ENCODE measurements at places on chromosomes 11 and 22. TPM values are rescaled to one million over a fixed set of nuclear protein-coding genes. Genes with fewer than 3 reads are reported as not detected.

DNA sequence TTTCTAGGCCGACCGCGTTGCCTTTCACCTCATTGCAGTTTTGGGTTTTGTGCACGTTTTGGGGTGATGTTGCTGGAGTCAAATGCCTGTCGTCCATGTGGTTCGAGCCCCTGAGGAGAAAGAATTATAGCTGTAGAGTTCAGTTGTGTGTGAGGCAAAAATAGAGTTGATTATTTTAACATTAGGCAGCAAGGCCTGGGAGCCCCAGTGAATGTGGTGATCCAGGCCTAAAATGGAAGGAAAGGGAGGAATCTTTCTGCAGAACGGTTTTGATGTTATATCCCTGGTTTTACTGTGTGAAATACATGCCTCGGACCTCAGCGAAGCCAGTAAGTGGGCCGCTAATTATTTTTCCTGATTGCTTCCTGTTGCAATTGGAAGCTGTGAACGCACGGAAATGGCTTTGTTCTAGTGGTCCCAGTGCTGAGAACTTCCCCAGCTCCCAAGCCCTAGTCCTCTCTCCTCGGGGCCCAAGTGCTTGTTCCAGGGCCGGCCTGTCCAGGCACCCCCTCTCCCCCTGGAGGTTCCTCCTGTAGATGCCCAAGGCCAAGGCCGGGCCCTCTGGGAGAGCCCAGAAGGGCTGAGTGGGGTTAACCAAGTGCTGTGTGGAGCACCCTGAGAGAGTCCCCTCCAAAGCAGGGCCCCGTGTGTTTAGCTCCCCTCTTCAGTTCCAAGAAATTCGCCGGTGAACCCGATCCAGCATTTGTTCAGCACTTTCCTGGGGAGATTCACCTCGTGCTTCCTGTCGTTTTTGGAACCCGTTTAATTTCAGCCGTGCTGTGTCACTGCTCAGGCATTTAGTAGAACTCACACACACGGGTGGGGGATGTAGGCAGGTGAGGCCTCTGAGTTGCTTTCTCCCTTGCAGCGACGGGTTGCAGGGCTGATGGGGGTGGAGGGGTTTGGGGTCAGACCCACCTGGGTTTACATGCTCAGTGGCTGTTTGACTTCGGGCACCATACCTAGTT, 2.1 kb downstream of the LRP5 start:
- H3K27ac ChIP-seq, result peak overlapping the region; percentile 71
- no peak for DNase-seq
- peak overlapping the region; percentile 67 for H3K4me3 ChIP-seq
- peaks cover 21% of the 10 kb centered on the region for H3K4me1 ChIP-seq

DNA sequence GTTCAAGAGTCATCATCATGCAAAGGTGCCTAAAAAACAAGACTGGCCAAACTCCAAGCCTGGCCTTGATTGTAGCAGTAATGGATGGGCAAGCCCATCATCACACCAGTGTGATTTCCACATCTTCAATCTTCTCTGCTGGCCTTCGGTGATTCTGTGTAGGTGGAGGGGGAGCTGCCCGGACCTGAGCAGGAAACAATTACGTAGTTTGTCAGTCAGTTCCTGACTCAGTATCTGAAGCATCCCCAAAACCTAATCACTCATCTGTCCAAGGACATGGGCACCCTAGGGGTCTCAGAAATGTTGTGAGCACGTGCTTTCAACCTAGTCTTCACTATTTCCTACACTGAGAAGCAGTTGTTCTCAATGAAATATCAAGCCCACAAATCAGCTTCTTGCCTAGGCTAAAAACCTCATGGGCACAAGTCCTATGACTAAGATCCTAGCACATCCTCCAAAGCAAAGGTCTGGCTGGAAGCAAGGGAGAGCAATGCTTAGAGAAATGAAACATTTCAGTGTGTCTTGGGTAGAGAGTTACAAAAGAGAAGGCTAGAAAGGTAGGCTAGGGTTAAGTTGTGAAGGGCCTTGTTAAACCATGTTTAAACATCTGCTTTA, 24.6 kb downstream of the ATG16L2 start:
- H3K27me3 ChIP-seq, result no peaks in the 10 kb centered on the region
- H3K4me1 ChIP-seq, result no peaks in the 10 kb centered on the region
- H3K4me3 ChIP-seq, result no peak overlapping the region
- DNase-seq, result no peak

- no peak overlapping the region for H3K4me3 ChIP-seq
- H3K36me3 ChIP-seq, result no peaks in the 10 kb centered on the region
- H3K27me3 ChIP-seq, result no peaks in the 10 kb centered on the region
- DNase-seq, result no peak
Observed at GRCh38 chr22:48265000-48265625, 1502.7 kb downstream of the TBC1D22A start.

GRCh38 chr22:48643066-48643731, 1184.5 kb downstream of the BRD1 start:
- no peak overlapping the region for H3K4me3 ChIP-seq
- no peaks in the 10 kb centered on the region for H3K4me1 ChIP-seq
- no peaks in the 10 kb centered on the region for H3K27me3 ChIP-seq
- DNase-seq, result no peak
- no peak overlapping the region for H3K27ac ChIP-seq

- H3K27ac ChIP-seq, result no peak overlapping the region
- no peak overlapping the region for H3K4me3 ChIP-seq
- no peaks in the 10 kb centered on the region for H3K4me1 ChIP-seq
- H3K36me3 ChIP-seq, result no peaks in the 10 kb centered on the region
Observed at GRCh38 chr11:36148701-36149100, 140.5 kb downstream of the COMMD9 start.

GRCh38 chr11:62716206-62716605, 8.7 kb downstream of the GNG3 start:
- no peaks in the 10 kb centered on the region for H3K4me1 ChIP-seq
- DNase-seq, result no peak
- no peak overlapping the region for H3K27ac ChIP-seq
- no peaks in the 10 kb centered on the region for H3K27me3 ChIP-seq

GRCh38 chr11:94781837-94782236, 13.7 kb downstream of the AMOTL1 start:
- H3K4me3 ChIP-seq, result no peak overlapping the region
- no peak overlapping the region for H3K27ac ChIP-seq
- no peaks in the 10 kb centered on the region for H3K36me3 ChIP-seq
- H3K4me1 ChIP-seq, result peaks cover 3% of the 10 kb centered on the region
- DNase-seq, result no peak

DNA sequence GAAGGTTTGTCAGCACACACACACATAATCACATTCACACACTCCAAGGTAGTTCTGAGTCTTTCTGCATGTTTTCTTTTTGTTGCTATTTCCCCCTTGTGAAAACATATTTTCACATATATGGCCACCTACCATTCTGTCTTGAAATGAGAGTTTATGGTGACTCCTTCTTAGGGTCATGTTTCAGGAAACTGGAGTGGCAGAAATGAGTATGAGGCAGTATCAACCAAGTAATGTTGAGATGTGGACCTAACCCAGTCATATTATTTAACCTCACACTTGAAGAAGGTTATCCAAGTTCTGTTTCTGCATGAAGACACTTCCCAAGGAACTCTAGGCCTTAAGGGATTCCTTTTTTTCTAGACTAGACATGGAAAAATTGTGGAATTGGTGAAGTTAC, 481.4 kb downstream of the ETS1 start:
- no peak overlapping the region for H3K27ac ChIP-seq
- no peaks in the 10 kb centered on the region for H3K4me1 ChIP-seq
- H3K4me3 ChIP-seq, result no peak overlapping the region
- H3K36me3 ChIP-seq, result no peaks in the 10 kb centered on the region
- H3K27me3 ChIP-seq, result no peaks in the 10 kb centered on the region

GRCh38 chr11:44600839-44601383, 35.4 kb downstream of the CD82 start:
- H3K27ac ChIP-seq, result no peak overlapping the region
- DNase-seq, result no peak
- H3K4me3 ChIP-seq, result no peak overlapping the region
- no peaks in the 10 kb centered on the region for H3K27me3 ChIP-seq
- H3K36me3 ChIP-seq, result no peaks in the 10 kb centered on the region

GRCh38 chr22:20577549-20577975, 70.2 kb downstream of the MED15 start:
- peaks cover 19% of the 10 kb centered on the region for H3K36me3 ChIP-seq
- no peaks in the 10 kb centered on the region for H3K27me3 ChIP-seq
- H3K4me1 ChIP-seq, result no peaks in the 10 kb centered on the region

GRCh38 chr11:127493330-127494022, 492.9 kb upstream of the KIRREL3 start:
- DNase-seq, result no peak
- H3K4me3 ChIP-seq, result no peak overlapping the region
- no peak overlapping the region for H3K27ac ChIP-seq
- H3K27me3 ChIP-seq, result no peaks in the 10 kb centered on the region
- H3K36me3 ChIP-seq, result no peaks in the 10 kb centered on the region

DNA sequence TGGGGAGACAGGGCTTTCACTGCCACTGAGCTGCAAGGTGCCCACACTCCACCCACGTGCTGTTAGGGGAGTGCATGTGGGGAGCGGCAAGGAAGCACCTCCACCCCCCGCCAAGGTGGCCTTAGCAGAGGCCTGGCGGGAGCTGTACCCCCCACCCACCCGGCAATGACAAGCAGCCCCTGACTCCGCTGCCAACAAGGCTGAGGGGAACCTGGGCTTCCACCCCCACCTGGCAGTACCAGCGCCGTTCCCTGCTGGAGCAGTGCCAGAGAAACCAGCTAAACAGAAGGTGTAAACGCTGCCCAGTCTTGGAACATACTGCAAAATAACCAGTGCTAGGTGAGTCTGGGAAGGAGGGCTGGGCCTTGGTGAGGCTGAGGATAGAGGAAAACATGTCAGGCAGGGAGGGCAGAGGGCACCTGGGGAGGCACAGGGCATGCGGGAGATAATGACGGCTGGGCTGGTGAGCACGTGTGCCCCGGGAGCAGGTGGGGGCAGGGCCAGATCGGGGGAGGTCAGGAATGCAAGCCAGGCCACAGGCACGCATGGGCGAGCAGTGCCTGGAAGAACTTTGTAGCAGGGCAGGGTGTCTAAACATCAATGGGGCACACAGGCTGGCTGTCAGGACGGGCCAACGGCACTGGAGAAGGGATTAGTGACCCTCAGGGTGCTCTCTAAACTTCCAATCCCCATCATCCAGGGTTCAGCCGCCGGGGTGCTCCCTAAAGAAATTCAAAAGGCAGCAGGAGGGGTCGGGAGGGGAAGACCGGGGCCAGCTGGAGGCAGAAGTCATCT, 6.6 kb downstream of the CERK start:
- peak; percentile 80 for DNase-seq
- H3K27me3 ChIP-seq, result no peaks in the 10 kb centered on the region
- no peak overlapping the region for H3K4me3 ChIP-seq
- H3K27ac ChIP-seq, result no peak overlapping the region

- H3K27me3 ChIP-seq, result no peaks in the 10 kb centered on the region
- H3K4me1 ChIP-seq, result no peaks in the 10 kb centered on the region
- no peak overlapping the region for H3K4me3 ChIP-seq
- no peak overlapping the region for H3K27ac ChIP-seq
Observed at GRCh38 chr22:30226192-30226832, 20.2 kb downstream of the LIF start.

DNA sequence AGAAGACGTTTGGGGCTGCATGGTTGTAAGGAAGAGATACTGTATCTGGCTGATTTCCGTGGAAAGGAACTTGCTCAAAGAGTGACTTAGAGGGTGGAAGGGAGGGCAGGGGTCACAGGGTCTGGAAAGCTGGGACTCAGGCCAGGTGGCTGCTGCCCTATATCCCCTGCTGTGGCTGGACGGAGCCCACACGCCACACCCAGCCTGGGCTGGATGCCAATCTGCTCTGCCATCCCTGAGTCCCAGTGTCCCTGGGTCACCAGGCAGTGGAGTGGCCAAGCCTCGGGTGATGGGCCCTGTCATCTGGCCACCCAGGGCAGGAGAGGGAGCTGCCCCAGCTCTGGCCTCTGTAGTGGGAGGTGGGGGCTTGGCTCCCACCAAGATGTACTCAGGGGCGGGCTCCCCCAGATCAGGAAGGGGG, 26.5 kb upstream of the KRTAP5-7 start:
- no peaks in the 10 kb centered on the region for H3K4me1 ChIP-seq
- peak; percentile 34 for DNase-seq
- H3K27ac ChIP-seq, result no peak overlapping the region

DNA sequence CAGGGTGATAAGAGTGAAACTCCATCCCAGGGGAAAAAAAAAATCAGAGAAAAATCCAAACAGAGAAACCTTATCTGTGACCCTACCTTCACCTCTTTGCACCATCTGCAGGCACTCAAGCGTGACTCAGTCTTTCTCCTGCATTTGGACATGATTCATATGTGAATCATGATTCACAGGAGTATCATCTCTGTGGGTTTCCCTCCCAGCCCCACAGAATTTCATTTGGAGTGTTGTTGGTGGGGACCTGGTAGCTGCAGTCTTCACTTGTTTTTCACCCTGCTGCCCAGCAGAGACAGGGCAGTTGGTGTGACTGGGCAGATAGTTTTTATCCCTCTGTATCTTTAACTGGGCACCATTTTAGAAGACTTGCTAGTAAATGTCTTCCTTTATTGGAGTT, 75.7 kb downstream of the DEPDC5 start:
- H3K36me3 ChIP-seq, result no peaks in the 10 kb centered on the region
- peak overlapping the region; percentile 9 for H3K27ac ChIP-seq
- no peak overlapping the region for H3K4me3 ChIP-seq
- H3K4me1 ChIP-seq, result no peaks in the 10 kb centered on the region
- H3K27me3 ChIP-seq, result no peaks in the 10 kb centered on the region

DNA sequence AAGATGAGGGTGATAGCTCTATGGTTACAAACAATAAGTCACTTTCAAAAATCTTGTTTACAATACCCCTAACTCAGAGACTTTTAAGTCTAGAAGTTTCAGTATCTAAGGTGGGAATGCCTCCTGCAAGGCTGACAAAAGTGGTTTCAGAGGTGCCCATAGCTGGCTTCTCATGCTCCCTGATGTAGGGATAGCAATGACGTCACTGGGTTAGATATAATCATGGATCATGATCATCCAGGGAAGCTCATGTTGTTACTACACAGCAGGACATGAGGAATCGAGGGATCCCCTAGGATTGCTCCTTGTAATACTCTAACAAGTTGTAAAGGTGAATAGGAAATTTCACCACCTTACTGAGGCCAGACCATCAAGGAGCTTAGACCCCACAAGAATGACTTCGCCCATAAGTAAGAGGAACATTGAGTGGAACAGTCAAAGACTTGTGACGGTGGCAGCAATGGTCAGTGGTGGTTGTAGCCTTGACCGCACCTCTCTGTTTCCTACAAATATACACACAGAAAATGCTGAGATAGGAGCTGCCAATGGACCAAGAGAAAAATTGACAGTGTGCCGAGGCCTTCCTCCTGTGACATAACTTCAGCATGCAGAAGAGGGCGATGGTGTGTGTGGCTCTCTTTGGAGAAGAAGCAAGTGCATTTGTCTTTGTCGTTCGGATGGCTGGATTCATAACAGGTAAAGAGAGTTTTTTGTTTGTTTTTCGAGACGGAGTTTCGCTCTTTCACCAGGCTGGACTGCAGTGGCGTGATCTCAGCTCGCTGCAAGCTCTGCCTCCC, 15.6 kb downstream of the APOL4 start:
- no peak for DNase-seq
- no peaks in the 10 kb centered on the region for H3K27me3 ChIP-seq
- no peak overlapping the region for H3K4me3 ChIP-seq
- H3K36me3 ChIP-seq, result no peaks in the 10 kb centered on the region
- no peaks in the 10 kb centered on the region for H3K4me1 ChIP-seq

- no peaks in the 10 kb centered on the region for H3K27me3 ChIP-seq
- DNase-seq, result no peak
- no peaks in the 10 kb centered on the region for H3K36me3 ChIP-seq
- no peak overlapping the region for H3K27ac ChIP-seq
- H3K4me3 ChIP-seq, result no peak overlapping the region
- no peaks in the 10 kb centered on the region for H3K4me1 ChIP-seq
Observed at GRCh38 chr11:122367809-122368231, 251.8 kb upstream of the BLID start.

The SGSM1 gene
- 3.9 TPM for total RNA-seq

The TRPM5 gene
- 1.9 TPM for total RNA-seq

The B3GAT1 gene
- not detected for total RNA-seq

The SLC22A12 gene
- not detected for total RNA-seq

The APOA4 gene
- not detected for total RNA-seq

The SLC37A2 gene
- total RNA-seq, result 2.2 TPM

The IRAG1 gene
- 3.5 TPM for total RNA-seq

The CHKA gene
- 50.1 TPM for total RNA-seq

The CCDC116 gene
- 0.59 TPM for total RNA-seq

The BRSK2 gene
- total RNA-seq, result 0.52 TPM

All from colonic mucosa (tissue), 4 donors.